H1 (cell line): ENCODE measurements at places on chromosomes 2 and 18.

GRCh38 chr18:7066965-7067555 lies 50.5 kb downstream of the LAMA1 start:
- no peak for DNase-seq

DNA sequence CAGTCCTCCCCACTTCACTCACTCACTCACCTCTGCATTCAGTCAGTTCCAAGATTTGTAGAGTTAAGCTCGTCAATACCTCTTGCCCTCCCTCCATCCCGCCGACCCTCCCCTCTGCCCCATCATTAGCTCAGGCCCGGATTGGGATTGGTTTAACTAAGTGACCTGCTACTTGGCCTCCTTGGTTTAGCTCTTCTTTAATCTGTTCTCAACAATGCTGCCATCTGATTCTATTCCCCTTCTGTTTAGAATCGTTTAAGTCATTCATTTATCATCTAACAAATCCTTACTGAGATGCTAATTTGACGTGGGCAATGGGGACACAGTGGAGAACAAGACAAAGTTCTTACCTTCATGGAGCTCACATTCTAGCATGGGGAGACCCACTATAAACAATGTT lies 204.6 kb downstream of the MTX2 start:
- no peak for DNase-seq

DNA sequence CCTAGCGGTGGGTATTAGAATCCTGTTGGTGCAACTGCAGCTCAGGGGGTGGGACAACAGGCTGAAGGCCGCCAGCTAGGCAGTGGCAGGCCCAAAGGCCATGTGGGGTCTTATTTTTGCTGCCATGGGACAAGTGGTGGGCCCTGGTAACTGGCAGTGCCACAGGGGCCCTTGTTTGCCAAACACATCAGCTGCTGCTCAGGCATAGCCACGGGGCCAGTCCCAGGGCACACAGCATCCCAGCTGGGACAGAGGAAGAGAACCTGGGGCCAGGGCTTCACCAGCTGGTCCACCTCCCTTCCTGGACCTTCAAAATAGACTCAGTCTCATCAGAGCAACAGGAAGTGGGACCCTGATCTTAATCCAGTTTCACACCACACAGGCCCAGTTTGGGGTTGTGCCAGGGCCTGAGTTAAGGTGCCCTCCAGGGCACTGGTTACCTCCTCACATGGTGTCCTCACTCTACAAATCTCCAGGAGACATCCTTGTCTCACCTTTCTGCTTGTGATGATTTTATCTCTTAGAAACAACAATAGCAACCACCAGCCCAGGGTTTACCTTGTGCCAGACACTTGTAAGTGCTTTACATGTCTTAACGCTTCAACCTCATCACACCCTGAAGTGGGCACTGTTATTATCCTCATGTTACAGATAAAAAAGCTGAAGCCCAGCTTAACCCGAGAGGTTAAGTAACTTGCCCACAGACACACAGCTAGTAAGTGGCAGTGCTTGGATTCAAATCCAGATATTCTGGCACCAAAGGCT lies 98.5 kb downstream of the GYPC start:
- DNase-seq = peak; percentile 39

GRCh38 chr2:26578581-26578980 lies 62.6 kb downstream of the CIB4 start:
- DNase-seq = no peak

DNA sequence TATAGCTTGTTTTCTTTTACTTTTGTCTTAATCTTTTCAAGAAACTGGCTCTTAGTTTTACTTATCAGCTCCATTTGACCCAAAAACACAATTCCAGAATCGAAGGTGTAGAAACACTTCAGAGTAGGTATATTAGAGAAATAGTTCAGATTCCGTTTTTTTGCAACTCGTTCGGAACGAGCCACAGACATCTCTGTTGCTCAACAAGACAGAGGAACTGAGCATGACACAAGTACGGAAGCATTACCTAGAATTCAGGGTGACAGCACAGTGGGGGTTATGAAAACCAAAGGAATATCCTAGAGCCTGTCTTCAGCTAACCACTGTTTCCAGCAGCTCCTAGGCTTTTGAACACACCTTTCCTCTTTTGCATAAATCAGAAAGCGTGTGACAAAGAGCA lies 5.0 kb downstream of the HRH4 start:
- DNase-seq = no peak

DNA sequence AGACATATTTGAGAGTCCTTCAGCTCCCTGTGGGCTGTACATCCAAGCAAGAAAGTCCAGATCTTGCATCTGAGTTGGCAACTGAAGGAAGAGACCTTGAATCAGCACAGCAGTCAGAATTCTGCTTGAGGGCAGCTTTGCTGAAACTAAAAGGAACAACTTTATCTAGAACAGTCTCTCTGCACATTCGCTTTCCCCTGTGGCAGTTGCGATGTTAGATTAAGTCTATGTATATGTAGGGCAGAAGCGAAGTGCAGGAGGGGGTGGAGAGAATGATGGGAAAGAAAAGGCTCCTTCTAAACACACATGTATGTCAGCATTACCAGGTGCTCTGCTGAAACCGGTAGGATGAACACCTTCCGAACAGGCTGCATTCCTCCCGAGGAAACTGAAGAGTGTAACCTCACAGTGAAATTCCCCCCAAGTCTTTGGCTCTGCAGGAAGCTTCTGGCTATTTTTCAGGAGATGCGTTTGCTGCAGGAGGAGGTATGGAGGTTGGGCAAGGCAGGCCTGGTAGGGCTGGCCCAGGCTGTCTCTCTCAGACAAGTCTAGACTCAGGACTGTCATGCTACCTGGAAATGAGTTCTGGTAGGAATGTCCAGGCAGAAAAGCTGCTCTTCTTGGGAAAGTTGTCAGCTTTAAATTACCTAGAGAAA lies 70.0 kb upstream of the ATL2 start:
- DNase-seq = no peak

- no peak for DNase-seq
Measured at GRCh38 chr2:239209783-239210182, 191.0 kb downstream of the HDAC4 start.

GRCh38 chr2:160109243-160109642 lies 46.8 kb upstream of the PLA2R1 start:
- DNase-seq = no peak

DNA sequence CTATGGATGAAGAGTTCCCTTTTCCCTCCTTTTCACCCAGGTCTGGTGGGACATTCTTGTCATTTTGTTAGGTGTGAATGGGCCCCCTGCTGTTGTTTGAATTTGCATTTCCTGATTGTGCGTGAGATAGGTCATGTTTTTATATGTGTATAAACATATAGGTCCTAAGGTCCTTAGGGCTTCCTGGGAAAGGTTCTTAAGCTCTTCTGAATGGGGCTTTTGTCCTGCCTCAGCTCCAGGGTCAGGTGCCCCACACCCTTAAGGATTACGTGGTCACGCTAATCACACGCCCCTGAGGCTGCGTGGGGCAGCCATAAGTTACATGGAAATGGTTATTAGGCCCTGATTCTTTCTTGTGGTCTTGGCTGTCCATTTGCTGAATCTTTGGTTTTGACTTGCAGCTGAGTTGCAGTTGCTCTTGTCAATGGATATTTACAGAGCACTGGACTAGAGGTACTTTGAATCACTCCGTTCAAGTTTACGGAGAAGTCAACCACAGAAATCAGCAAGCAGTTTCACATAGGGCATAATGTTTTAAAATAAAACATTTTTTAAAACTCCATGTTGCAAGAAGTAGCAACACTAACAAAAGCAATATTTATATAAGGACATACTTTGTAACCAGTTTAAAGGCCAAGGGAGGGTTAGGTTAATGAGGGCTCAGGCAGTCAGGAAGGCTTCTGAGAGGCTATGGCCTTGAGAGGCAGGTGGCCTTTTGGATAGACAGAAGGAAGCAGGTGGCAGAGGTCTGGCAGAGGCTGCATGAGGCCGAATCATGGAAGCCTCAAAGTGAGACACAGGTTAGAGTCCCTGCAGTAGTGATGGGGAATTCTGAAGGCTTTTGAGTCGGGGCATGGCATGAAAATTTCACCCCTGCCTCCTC lies 24.2 kb downstream of the LIPG start:
- no peak for DNase-seq

DNA sequence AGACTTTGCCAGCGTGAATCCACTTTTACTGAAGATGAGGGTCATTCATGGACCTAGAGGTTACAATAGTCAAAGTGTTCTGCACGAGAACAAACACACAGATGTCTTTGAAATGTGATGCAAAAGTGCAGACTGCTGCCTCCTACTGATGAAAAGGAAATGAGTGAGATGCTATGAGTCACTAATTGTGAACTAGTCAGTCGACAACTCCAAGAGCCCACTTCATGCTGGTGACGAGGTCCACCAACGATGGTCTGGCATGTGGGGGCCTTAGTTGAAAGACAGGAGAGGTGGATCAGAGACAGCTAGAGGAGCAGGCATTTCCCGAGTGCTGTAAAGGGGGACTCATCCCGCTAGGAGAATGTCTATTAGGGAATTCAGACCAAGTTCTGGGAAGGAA lies 17.1 kb upstream of the ZNF236 start:
- no peak for DNase-seq

DNA sequence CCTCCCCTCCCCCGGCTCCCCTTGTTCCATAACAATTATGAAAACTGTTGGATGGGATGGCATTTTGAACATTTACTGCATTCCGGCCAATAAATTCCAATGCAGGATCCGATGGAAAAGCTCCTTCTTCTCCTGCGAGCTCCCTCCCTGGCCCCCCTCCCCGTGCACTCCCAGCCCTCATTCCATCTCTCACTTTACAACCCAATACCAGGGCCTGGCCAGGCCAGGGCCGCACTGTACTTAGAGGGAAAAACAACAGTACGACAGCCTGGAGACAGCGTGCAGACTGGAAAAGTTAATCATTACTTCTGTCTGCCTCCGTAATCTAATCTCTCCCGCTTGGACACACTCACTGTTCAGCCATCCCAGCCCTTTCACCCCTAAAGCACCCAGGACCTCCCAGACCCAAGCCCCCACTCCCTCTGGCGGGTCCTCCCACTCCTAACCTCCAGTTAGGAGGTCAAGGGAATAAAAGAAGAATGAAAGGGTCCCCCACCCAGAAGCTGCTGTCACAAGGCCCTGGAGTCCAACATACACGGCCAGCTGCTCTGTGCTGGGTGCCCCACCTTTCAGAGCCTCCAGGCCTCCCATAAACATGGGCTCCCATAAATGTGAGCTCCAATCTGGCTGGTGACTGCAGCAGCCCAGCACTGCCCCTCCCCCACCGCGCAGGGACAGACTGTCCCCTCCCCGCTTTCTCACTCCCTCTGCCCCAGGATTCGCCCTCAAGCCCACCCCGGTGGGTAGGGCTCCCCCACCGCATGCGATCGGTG lies 20.6 kb downstream of the SMAD7 start:
- no peak for DNase-seq

DNA sequence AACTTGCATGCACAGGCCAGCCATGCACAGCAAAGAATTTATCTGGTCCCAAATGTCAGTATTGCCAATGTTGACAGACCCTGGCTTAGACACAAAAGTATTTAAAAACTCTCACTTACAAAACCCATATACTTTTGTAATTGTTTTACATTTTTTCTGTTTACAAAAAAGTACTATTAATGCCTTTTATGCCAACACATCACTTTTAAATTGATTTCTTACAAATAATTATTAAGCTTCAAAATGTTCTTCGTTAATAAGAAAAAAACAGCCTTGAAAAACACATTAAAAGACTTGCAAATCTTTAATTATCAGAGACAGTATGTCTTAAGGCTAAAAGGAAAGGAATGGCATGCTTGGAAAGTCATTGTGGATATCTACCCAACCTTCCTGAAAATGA lies 181.3 kb upstream of the TWIST2 start:
- DNase-seq = no peak

DNA sequence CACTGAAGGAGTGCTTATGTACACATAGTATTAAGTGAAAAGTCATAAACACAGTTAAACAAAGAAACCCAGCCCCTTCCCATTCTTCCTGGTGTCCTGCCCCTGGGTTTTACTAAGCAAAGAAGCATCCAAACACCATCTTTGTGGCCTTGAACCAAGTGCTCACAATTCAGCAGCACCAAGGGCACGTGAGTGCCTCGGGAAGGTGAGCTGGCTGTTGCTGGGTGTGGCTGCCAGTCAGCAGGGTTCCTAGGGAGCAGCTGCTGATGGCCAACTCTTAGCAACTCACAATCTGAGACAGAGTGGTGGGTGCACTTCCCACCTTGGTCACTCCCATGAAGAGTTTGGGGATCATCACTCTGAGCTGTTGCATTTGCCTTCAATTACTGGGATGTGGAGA lies 97.7 kb upstream of the PGAP1 start:
- no peak for DNase-seq

- no peak for DNase-seq
Measured at GRCh38 chr2:148658807-148659722, 14.5 kb downstream of the EPC2 start.

GRCh38 chr18:70332694-70333093 lies 43.8 kb downstream of the SOCS6 start:
- DNase-seq = no peak

- DNase-seq = no peak
Measured at GRCh38 chr2:203122317-203122986, 107.8 kb downstream of the NBEAL1 start.

- DNase-seq = no peak
Measured at GRCh38 chr2:232637866-232638583, 4.6 kb downstream of the EFHD1 start.

DNA sequence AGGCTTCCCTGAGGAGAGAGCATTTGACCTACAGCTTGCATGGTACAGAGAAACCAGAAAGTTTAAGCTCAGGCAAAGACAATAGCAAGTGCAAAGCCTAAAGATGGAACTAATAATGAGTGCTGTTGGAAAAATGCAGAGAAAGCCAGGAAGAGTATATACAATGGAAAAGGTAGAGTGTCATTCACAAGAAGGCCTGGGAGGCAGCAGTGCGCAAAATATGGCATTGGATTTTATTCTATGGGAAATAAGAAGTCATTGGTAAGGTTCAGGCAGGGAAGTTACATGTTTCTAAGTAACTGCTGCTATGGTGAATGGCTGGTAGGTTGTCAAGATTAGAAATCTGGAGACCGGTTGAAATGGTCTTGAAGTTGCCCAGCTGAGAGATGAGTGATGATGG lies 2167.3 kb upstream of the CELF4 start:
- DNase-seq = no peak

DNA sequence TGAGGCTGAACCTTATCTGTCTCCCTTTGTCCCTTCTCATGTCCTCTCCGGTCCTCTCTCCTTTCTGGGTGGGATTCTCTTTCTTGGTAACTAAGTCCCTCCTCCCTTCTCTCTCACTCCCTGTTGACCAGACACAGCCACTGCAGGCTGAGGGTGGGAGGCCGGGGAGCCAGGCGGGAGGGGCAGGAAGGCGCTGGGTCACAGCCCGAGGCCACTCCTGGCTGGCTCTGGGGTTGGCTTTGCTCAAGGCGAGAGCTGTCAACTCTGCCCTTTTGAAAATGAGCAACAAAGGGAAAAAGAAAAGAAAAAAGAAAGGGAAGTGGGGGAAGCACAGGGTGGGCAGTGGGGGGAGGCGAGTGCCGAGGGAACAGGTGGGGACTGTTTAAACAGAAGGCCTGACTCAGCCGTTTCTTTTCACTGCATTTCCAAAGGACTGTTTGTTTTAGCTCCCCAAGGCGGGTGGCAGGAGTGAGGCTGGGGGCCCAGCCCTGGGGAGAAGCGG lies 70.5 kb upstream of the IGFBP5 start:
- peak; percentile 75 for DNase-seq

DNA sequence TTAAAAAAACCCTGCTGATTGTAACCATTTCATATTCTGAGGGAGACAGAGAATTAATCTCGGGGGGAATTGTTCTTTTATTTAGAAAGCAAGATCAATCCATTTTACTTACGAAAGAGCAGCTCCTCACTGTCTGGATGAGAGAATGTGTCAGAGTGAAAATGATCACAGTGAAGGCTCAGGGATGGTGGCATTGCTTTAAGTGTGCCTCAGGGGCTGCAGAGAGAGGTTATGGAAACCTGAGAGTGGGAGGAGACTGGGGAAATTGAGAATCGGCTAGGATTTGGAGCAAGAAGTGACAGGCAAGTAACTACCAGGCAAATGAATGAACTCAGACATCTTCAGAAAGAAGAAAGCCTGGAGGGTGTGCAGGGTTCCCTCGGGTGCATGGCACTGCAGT lies 34.2 kb downstream of the MRPL35 start:
- no peak for DNase-seq
